Activated T-helper 1 cell treated with anti-CD3 and anti-CD28 coated beads, Interleukin-2, amount 50 U/mL, for 16 hours (primary cell): ENCODE measurements at places on chromosomes 11 and 22.
A peak's percentile ranks its signal among the peaks of the same experiment; 100 is the strongest.

DNA sequence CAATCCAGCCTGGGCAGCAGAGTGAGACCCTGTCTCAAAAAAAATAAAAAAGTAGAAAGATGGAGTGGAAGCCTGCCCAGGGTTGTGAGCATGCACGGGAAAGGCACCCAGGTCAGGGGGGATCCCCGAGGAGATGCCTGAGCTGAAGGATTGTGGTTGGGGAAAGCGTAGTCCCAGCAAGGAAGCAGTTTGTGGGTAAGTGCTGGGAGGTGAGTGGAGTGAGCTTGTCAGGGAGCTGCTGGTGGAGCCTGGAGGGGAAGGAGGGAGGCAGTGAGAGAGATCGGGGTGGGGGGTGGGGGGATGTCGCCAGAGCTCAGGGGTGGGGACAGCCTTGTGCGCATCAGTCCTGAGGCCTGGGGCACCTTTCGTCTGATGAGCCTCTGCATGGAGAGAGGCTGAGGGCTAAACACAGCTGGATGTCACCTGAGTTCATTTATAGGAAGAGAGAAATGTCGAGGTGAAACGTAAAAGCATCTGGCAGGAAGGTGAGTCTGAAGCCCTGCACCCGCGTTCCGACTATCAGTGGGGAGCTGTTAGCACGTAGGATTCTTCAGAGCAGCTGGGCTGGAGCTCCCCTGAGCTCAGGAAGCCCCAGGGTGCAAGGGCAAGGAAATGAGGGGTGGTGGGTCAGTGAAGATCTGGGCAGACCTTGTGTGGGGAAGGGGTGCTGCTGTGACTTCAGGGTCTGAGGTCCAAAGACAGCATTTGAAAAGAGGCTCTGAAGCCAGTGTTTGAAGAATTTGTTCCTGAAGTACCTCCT is 10.2 kb downstream of the TMEM121B start:
- no peak for DNase-seq

GRCh38 chr11:118522571-118523072 is 4.7 kb upstream of the TTC36 start:
- no peak for DNase-seq

GRCh38 chr11:95835768-95836488 is 45.6 kb downstream of the CEP57 start:
- peak; percentile 29 for DNase-seq

- no peak for DNase-seq
Measured at GRCh38 chr11:11977206-11977938, 31.1 kb downstream of the DKK3 start.

DNA sequence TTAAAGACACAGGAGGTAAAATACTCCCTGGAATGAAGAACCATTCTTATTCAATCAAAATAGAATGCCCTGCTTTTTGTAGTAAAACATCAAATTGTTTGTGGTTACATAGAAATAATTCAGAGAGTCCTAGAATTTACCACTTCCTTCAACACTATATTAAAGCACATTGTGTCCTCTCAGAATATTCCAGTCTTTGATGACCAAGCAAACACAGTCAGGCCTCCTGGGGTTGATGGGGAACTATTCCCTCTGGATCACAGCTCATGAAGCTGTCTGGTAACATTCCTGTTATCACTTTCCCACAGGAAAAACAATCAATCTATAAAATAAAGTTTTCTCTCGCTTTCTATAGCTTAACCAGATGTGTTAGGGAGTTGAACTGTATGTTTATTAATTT is 389.3 kb downstream of the KCNA4 start:
- no peak for DNase-seq

GRCh38 chr11:22798901-22799300 is 30.7 kb downstream of the SVIP start:
- no peak for DNase-seq
